HT1080 (cell line): ENCODE measurements at places on chromosomes 13 and 19. TPM values are rescaled to one million over a fixed set of nuclear protein-coding genes. Genes with fewer than 3 reads are reported as not detected.
A peak's percentile ranks its signal among the peaks of the same experiment; 100 is the strongest.

DNA sequence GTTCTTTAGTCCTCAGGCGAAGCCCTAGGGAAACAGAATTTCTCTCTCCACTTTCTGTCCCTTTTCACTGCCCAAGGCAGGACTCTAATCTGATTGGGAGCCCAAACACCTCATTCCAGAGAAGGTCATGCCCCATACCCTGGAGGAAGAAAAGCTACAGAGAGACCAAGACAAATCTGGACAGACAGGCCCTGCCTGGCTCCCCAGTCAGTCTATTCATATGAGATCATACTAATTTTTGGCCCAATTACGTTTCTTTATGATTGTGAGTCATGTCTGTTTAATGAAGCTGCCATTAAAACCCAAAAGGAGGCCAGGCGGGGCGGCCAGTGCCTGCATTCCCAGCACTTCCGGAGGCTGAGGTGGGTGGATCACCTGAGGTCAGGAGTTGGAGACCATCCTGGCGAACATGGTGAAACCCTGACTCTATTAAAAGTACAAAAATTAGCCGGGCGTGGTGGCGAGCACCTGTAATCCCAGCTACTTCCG lies 3.3 kb upstream of the AP3D1 start:
- no peak for DNase-seq

Gene GPR12
- not detected in 2 replicates for total RNA-seq

Gene RNF225
- total RNA-seq, result 0.24 TPM in 1 of 2 replicates, not detected in the other

- DNase-seq, result no peak
Measured at GRCh38 chr13:51539887-51540286, 44.4 kb upstream of the WDFY2 start.

Gene VAV1
- total RNA-seq, result not detected in 2 replicates

- no peak for DNase-seq
Measured at GRCh38 chr13:21742096-21742495, 71.2 kb downstream of the FGF9 start.

- DNase-seq, result peak; percentile 87
Measured at GRCh38 chr13:68190818-68191217, 960.7 kb upstream of the PCDH9 start.

DNA sequence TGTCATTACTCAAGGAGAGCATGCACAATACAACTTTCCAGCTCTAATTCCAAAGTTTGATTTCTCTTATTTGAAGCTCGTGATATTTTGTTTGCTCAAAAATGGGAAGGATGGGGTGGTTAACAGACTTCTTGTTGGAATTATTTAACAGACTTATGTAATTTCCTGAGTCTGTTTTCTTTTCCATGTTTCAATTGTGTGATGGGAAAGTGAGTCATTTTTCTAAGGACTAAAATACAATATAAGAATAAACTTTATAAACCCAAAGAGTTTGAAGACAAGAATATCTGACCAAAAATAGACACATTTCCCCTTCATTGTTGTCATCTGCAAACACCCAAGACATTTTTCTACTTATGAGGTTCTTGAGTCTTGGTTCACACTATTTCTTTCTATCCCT lies 211.8 kb upstream of the SLITRK5 start:
- DNase-seq, result peak; percentile 6

Gene ZNF85
- total RNA-seq, result 9.3 and 13.8 TPM in 2 replicates

DNA sequence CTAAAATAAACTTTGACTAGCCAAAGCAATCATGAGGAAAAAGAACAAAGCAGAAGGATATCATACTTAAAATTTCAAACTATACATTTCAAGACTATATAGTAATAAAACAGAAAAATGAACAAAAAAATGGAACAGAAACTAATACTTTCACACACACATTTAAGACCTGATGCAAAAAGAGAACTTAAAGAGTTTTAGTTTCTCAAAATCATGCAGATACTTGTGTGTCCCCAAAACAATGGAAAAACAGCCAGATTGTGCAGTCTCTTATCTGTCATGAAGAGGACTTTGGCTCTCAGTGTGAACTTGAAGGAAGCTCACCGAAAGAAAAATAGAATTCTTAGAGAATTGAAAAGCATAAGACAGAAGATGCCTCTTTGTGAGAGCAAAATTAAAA lies 16.1 kb downstream of the ZNF506 start:
- DNase-seq, result no peak

DNA sequence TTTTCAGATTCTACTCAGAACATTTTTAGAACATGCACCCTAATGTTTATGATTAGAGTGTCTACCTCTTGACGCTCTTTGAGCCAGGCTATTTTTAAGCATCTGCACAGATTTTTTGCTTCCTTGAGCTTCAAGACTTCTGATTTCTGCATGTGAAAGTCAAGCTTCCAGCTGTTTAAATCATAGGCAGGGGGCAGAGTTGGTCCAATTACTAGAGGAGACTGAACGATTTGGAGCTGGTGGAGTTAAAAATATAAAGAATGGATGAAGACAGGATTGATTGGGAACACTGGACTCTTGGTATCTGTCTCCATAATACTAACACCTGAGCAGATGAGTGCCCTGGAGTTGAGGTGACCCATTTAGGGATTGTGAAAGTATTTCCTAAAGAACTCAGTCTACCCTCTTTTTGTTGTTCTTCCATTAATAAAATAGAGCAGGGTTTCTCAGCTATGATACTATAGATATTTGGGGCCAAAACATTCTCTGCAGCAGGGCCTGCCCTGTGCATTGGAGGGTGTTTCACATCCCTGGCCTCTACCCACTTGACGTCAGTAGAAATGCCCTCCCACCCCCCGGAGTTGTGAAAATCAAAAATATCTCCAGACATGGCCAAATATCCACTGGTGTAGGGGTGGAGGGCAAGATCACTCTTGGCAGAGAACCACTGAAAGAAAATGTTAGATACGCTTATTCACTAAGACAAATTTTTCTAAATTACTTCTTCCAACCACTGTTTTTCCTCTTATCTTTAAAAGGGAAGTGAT lies 160.1 kb downstream of the COG6 start:
- DNase-seq, result no peak

DNA sequence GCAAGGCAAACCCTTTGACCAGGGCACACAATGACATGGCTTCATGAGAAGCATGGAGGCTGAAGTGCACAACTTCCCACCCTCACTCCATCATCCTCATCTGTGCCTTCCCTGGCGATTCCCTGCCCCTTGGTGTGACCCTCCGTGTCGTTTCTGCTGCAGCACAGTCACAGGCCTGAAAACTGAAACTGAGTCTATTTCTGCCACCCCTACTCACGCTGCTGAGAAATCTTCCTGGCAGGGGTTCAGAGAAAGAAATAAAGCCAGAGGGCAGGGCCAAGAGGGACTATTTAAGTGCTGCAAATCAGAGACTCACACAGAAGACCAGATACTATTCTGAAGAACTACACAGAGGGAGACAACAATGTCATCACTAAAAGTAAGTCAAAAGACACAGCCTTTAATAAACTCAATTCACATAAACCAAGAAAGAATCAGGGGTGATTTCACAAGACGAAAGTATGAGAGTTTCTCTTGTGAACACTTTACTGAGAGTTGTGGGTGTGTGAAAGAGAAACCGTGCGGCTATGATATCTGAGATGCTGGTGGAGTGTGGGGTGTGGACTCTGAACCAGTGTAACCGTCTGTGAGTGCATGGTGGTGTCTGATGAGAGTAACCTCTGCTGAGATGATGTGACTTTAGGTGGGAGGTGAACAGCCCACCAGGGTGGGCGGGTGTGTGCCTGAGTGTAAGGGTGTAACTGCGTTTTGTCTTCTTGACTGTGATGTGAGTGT lies 23.5 kb downstream of the LGALS16 start:
- no peak for DNase-seq

DNA sequence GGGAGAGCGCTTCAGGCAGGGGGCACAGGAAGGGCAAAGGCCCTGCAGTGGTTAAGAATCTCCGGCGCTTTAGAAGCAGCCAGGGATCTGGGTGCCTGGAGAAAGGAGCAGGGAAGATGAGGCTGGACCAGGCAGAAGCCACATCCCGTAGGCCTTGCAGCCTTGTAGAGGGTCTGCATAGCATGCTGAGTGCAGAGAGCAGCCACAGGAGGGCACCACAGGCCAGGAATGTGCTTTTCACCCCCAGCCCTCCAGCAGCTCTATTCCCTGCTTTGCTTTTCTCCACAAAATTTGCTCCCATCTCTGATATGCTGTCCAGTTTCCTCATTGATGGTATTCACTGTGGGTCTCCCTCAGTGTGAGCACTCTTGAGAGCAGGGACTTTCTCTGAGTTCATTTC lies 5.7 kb downstream of the WDR62 start:
- peak; percentile 41 for DNase-seq

Gene CAMSAP3
- not detected in 2 replicates for total RNA-seq

DNA sequence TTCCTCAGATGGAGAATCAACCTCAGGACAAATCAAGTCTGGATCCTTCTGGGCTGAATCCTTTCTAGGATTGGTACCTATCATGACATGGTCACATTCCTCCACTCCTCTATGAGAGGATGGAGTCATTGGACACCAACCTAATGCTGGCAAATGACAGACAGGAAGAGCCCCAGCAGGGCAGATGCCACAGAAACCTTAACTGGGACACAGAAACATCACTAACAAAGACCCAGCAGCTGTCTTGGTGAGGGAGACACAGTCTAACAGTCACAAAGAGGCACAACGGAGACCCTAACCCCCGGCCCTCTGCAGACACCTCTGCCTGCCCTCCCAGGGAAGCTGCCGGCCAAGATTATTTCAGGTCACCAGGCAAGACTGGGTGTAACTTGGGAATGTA lies 2.1 kb downstream of the ANKRD27 start:
- DNase-seq, result no peak

- peak; percentile 98 for DNase-seq
Measured at GRCh38 chr19:2540646-2541454, 64.9 kb downstream of the GADD45B start.

- DNase-seq, result no peak
Measured at GRCh38 chr13:48901781-48902180, 73.9 kb upstream of the FNDC3A start.

DNA sequence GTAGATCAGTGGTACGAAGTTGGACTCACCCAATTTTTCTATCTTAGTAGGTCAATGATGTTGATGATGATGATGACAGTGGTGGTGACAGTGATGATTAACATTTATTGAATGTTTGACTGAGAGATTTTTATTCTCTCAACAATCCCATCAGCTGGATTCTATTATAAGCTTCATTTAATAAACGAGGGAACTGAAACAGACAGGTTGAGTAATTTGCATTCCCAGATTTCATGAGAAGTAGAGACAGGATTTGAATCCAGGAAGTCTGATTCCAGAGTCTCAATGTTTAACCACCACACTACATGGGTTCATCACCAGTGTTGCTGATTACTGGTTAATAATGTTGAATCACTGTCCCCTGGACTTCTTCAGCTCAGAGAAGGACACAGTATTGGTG lies 168.9 kb downstream of the FLT1 start:
- DNase-seq, result no peak

DNA sequence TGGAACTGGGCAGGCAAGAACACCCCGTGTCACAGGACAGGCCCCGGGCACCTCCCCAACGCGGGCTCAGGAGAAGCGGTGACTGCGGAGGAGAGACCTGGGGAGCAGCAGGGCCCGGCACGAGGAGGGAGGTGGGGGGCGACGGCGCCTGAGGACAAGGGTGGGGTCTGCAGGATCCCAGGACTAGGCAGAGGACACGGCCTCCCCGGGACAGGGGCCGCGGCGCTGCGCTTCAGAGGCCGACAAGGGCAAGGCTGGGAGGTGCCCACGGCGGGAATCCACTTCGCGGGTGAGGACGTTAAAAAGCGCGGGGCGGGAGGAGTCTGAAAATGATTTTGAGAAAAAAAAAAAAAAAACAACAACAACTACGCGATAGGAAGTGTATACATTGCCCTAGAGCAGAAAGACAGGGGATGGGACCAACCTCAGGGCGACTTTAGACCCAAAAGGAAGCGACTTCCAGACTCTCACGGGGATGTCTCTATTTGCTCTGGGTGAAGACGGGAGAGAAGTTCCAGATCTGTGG lies 44.9 kb downstream of the ZNF611 start:
- DNase-seq, result peak; percentile 1

Gene FGF22
- not detected in 2 replicates for total RNA-seq

Gene CATSPERD
- total RNA-seq, result 0.20 TPM in 1 of 2 replicates, not detected in the other

GRCh38 chr13:50355797-50356196 lies 340.6 kb downstream of the KCNRG start:
- no peak for DNase-seq

GRCh38 chr13:92984151-92984550 lies 242.5 kb upstream of the GPC6 start:
- DNase-seq, result no peak

- DNase-seq, result no peak
Measured at GRCh38 chr19:35754370-35755130, 2.3 kb downstream of the HSPB6 start.

Gene GARIN5A
- 0.17 and 0.37 TPM in 2 replicates for total RNA-seq
